Small intestine (tissue), 16 donors: ENCODE measurements at places on chromosomes 5 and 9.

GRCh38 chr5:33984178-33984577, 315 bp downstream of the SLC45A2 start:
- DNase-seq, result no peak

GRCh38 chr5:158320178-158320674, 461.3 kb upstream of the CLINT1 start:
- DNase-seq, result no peak

DNA sequence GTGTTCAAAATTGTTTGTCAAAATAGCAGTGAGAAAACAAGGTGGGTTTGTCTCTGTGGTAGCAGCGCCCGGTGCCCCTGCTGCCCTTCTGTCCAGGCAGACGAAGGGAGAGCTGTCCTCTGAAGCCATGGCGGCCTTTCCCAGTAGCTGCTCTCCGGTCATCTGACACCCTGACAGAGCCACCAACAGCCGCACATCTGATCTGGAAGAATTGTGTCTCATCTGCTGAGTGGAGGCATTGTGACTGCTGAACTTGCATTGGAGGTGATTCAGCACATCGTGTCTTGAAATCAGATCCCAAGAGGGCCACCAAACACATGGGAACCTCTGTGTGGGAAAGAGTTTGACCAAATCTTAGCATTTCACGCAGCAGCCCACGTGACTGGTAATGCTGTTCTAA, 337.6 kb upstream of the IRX1 start:
- DNase-seq, result no peak

DNA sequence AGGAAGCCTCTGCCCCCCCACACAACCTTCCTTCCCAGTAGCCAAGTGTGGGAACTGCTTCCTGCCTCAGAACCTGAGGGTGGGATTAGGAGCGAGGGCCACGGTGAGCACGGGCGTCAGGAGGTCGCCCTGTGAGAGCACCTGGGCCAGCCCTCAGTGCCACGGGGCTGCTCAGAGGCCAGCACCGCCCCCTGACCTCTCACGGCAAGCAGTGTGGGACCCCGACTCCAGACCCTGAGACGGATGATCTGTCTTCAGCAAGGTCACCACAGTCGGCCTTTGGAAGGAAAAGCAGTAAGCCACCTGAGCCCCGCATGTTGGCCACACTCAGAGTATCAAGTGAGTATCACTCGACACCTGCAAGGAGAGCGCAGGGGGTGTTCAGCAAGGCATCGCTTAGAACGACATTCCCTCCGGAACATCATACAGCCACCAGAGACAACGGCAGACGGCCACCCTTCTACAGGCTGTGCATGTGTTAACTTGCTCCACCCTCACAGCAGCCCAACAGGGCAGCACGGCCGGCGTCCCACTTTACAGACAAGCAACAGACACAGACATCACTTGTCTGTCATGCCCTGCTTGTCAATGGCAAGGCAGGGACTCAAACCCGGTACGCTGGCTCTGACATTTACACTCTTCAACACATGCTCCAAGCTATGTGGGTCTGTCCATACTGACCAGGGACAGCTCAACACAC, 50.2 kb downstream of the IPPK start:
- no peak for DNase-seq

DNA sequence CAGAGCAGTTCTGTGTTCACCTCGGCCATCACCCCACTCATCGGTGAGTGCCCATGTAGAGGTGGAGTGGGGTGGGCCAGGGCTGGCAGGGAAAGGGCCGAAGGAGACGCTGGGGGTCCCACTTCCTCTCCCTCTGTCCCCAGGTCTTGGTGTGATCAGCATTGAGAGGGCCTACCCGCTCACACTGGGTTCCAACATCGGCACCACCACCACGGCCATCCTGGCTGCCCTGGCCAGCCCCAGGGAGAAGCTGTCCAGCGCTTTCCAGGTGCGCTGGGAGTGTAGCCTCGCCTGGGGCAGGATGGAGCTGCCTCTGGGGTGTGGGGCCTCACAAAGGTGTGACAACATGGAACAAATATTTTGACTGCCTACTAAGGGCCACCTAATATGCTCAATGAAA, 3.7 kb downstream of the PFN3 start:
- no peak for DNase-seq
